K562 (cell line): ENCODE measurements at places on chromosomes 4 and X. TPM values are rescaled to one million over a fixed set of nuclear protein-coding genes. Genes with fewer than 3 reads are reported as not detected.

DNA sequence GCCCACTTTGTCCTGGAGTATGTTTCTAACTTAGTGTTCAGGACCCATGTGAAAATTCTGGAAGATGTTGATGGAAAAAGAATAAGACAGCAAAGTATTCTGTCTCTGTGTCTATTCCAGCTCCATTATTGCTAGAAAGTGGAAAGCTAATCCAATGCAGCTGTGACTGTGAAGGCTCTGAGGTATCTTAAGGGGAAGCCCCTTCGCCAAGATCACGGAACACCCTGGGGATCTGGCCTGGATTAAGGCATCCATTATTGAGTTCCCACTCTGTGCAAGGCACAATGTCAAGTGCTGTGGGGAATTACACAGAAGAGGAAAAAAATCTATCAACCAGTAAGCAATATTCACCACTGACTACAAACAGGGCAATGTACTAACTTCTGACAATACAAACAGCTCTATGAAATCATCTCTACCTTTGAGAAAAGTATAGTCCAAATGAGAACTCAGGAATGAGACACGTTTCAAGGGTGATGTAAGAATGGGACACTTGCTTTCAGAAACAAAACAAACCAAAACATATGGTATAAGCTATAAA is 222.1 kb downstream of the LDB2 start:
- DNase-seq: no peak
- no peaks in the 10 kb centered on the region; the same call in 1 of the 2 replicates for H3K27me3 ChIP-seq
- H3K27ac ChIP-seq: no peak overlapping the region
- H3K4me1 ChIP-seq: no peaks in the 10 kb centered on the region

Gene NEIL3
- total RNA-seq: 12.9 and 14.4 TPM in 2 replicates

DNA sequence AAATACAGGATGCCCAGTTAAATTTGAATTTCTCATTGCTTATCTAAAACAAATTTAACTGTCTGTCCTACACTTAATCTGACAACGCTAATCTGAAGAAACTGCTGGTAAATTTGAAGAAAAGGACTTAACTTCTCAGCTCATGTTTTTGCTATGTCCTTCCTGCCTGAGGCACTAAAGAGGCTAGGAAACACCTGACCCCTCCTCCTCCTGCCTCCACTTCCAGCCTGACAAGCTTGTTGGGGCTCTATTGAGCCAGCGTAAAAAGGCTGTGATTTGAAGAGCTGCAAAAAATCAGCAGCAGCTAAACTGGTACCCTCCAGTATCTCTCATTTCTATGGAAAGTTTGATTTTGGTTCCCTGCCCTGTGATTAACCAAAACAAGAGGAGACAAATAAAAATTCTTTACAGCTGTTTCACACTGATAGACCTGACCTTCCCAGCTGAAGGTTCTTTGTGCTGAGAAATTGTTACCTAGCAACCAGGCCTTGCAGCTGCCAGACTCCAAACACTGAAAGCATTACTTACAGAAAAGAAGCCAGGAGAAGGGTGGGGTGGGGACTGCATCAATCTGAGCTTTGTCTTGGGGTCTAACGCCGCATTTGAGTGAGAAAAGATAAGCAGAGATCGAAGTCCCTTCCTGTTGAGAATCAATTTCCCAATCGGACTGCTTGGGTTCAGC is 35.0 kb downstream of the DCX start:
- H3K36me3 ChIP-seq: no peaks in the 10 kb centered on the region
- no peaks in the 10 kb centered on the region for H3K27me3 ChIP-seq
- no peak overlapping the region for H3K27ac ChIP-seq
- DNase-seq: no peak
- H3K4me1 ChIP-seq: no peaks in the 10 kb centered on the region

Gene ODAPH
- not detected in 2 replicates for total RNA-seq

Gene RASSF6
- total RNA-seq: 0.02 and 0.11 TPM in 2 replicates

DNA sequence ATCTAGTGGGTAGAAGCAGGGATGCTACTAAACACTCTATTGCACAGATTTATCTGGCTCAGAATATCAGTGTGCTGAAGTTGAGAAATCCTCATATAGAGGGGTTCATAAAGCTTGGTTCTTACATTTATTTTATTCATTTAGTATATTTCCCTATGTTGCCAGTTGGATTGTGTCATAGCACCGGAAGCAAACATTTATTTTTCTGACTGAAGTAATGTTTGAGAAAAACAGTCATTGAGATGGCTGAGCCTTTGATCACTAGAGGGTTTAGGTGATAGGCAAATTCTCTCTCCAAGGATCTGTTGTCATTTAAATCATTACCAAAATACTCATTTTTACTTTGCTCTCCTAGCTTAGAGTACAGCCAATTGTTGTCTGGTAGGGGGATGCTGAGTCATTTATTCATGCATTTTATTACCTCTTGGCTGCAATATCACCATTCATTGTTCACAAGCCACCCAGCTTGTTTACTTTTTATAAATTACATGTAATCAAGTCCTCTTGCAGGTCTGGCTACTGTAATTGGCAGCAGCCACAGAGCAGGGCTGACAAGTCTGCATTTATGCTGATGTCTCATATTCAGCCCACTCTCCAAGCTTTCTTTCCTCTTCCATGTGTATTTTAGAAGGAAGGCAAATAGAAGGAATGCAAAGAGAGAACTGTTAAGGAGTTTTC is 15.2 kb downstream of the GAB1 start:
- no peak overlapping the region for H3K4me3 ChIP-seq
- H3K27ac ChIP-seq: peak overlapping the region; percentile 68
- no peaks in the 10 kb centered on the region for H3K27me3 ChIP-seq
- no peaks in the 10 kb centered on the region for H3K36me3 ChIP-seq
- peaks cover 28% of the 10 kb centered on the region for H3K4me1 ChIP-seq
- no peak for DNase-seq

GRCh38 chrX:9578083-9578779 is 113.4 kb downstream of the TBL1X start:
- no peak for DNase-seq
- H3K36me3 ChIP-seq: no peaks in the 10 kb centered on the region
- H3K4me1 ChIP-seq: peaks cover 5% of the 10 kb centered on the region
- no peak overlapping the region for H3K4me3 ChIP-seq

Gene GRIA3
- not detected in 2 replicates for total RNA-seq

DNA sequence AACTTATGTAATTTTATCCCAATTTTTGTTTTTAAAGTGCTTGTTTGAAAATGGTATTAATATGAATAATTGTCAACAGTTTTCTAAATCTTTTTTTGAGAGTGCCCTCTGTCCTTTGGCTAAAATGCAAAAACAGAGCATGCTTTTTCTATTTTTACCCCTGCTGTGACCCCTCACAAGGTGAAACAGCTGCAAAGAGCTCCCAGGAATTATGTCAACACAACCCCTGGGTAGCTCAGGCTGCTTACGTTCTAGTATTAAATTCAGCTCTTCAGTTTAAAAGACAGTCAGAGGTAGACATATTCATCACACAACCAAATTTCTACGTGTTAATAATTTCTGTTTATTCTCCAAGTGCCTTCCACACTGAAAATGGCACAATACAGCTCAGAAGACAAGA is 367.5 kb downstream of the PRDM5 start:
- DNase-seq: no peak
- H3K4me1 ChIP-seq: no peaks in the 10 kb centered on the region
- H3K27me3 ChIP-seq: no peaks in the 10 kb centered on the region
- no peaks in the 10 kb centered on the region for H3K36me3 ChIP-seq
- no peak overlapping the region for H3K4me3 ChIP-seq

DNA sequence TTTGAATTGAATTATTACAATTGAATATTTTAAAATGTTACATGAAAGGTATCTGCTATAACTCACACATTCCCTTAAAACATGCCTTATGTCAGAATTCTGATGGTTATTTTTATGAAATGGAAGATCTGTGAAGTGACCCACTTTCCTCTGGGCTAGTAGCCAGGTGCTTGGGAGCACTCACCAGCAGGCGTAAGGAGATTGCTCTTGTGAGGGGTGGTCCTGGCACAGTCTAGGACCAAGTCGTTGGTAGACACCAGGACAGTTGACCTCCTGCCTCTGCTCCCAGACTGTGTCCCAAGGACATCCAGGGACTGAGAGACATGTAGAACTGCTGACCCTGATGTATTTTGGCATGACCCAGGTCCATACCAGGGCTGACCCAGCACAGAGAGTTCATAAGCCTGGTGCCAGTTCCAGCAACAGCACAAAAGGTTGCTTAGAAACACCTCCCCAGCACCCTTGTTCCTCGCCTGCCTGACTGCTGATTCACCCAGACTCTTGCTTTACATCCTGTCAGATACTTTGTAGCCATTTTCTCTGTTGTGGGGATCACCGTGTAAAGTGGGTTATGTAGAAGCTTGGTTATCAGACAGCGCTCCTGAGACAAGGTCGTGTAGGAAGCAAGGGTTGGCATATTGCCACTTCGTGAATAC is 48.5 kb downstream of the NELFA start:
- no peak for DNase-seq
- H3K27ac ChIP-seq: no peak overlapping the region
- no peaks in the 10 kb centered on the region for H3K27me3 ChIP-seq
- H3K4me3 ChIP-seq: no peak overlapping the region
- peaks cover 14% of the 10 kb centered on the region; the same call in 2 of the 3 replicates for H3K4me1 ChIP-seq

DNA sequence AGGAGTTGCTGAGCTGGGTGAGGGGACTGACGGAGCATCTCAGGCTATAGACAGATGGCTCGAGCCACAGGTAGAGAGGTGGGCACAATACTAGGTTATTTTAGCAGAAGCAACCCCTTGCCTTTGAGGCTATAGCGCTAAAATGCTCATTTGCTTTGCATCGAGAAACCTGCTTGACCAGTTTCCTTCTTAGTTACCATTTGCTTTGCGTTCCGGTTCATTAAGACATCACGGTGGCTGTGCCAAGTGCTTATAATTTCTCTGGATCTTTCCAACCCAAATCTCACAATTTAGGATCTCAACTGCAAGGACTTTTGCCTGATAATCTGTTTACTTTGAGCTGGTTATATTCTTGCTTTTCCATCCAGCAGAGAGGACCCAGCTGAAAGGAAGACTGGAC is 40.8 kb downstream of the DLG3 start:
- no peak overlapping the region for H3K4me3 ChIP-seq
- DNase-seq: no peak
- H3K4me1 ChIP-seq: no peaks in the 10 kb centered on the region; the same call in 2 of the 3 replicates
- no peaks in the 10 kb centered on the region for H3K27me3 ChIP-seq

GRCh38 chrX:132025041-132025440 is 1.9 kb downstream of the STK26 start:
- H3K4me3 ChIP-seq: peak overlapping the region; percentile 95
- peaks cover 35% of the 10 kb centered on the region for H3K4me1 ChIP-seq
- H3K27ac ChIP-seq: peak overlapping the region; percentile 89

- peaks cover 5% of the 10 kb centered on the region; the same call in 2 of the 3 replicates for H3K27me3 ChIP-seq
- H3K4me3 ChIP-seq: no peak overlapping the region
- no peak overlapping the region for H3K27ac ChIP-seq
- H3K4me1 ChIP-seq: no peaks in the 10 kb centered on the region
- H3K36me3 ChIP-seq: no peaks in the 10 kb centered on the region
These were observed 134.4 kb downstream of the SMIM20 start for GRCh38 chr4:26048378-26048882.

GRCh38 chr4:88291003-88291402 is 6.6 kb upstream of the PPM1K start:
- DNase-seq: no peak
- peaks cover 2% of the 10 kb centered on the region; the same call in 1 of the 3 replicates for H3K27me3 ChIP-seq
- no peak overlapping the region for H3K4me3 ChIP-seq

Gene P2RY4
- not detected in 2 replicates for total RNA-seq

DNA sequence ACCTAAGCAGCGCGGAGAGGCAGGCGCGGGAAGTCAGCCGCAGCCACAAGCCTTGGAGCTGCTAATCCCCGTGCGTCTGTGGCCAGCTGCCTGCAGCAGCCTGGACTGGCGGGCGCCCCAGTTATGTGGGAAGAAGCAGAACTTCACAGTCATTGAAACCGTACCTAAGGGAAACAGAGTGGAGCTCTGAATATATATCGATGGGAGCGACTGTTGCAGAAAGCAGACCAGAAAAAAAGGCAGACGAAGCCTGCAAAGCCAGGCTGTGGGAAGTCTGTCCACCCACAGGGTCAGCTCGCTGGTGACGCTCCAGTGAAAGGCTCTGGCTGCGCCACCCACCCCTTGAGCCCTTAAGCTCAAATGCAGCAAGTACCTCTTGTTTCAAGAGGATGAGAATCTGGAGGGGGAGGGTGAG is 24.7 kb downstream of the KCNE5 start:
- H3K36me3 ChIP-seq: no peaks in the 10 kb centered on the region
- H3K27ac ChIP-seq: no peak overlapping the region
- H3K4me1 ChIP-seq: peaks cover 4% of the 10 kb centered on the region; the same call in 1 of the 2 replicates
- no peak overlapping the region for H3K4me3 ChIP-seq

DNA sequence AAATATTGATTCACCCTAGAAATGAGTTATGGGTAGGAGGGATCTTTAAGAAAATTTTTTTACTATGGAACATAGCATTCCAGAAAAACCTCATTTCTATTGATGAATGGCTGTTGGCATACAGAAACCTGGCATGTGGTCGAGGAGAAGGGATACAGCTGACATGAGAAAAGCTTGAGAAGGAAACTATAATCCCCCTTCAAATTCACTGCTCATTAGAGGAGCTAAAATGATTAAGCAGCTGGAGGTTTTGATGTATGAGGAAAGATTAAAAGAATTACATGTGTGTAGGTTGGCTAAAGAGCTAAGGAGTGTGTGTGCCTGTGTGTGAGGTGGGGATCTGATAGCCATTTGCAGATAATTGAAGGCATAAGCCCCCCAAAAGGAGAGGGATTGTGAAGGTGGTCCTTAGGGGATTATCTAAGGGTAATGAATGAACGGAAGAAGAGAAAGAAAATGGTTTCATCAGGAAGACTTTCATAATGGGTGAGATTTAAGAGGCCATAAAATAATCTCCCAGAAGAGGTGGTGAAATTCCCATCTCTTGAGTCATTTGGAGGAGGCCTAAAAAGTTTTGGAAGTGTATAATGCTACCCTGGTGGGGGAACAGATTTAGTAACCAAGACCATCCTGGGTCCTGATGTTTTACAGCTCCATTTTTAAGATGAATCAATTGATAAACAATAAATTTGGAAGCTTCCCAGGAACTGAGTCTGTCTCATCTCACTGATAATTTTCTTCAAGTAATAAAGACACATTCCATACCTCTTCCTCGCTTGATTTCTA is 272.0 kb upstream of the HAND2 start:
- no peaks in the 10 kb centered on the region for H3K27me3 ChIP-seq
- no peak for DNase-seq
- no peaks in the 10 kb centered on the region for H3K36me3 ChIP-seq
- H3K4me1 ChIP-seq: no peaks in the 10 kb centered on the region

DNA sequence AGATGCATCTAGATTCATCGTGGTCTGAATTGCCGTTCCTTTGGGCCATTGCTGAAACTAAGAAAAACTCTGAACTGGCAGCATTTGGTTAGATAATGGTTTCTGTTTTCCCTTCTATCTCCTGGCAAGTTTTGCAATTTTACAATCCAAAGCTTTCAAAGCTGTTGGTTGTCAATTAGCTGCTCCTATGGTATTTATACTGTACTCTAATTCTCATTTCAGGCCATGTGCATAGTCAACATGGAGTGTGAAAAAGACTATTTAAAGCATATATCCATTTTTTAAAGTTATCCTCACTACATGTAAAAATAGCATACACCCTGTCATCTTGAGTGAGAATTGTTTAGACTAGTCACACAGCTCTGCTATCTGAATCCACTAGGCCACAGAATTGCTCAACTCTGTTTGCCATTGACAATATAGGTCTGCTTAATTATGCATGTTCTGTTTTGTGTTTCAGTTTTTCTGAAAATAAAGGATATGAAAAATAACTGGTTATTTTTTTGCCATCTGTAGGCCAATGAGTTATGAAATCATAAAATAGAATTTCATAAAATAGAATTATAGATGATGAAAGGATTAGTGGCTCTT is 27.7 kb upstream of the TEC start:
- H3K27ac ChIP-seq: no peak overlapping the region
- H3K36me3 ChIP-seq: no peaks in the 10 kb centered on the region
- no peaks in the 10 kb centered on the region for H3K27me3 ChIP-seq
- no peak overlapping the region for H3K4me3 ChIP-seq

Gene CABS1
- not detected in 2 replicates for total RNA-seq

Gene ARHGEF38
- total RNA-seq: not detected in 2 replicates

Gene FAM50A
- 56.6 and 65.2 TPM in 2 replicates for total RNA-seq
